ENCODE measurements at places on chromosomes 7 and 10.

DNA sequence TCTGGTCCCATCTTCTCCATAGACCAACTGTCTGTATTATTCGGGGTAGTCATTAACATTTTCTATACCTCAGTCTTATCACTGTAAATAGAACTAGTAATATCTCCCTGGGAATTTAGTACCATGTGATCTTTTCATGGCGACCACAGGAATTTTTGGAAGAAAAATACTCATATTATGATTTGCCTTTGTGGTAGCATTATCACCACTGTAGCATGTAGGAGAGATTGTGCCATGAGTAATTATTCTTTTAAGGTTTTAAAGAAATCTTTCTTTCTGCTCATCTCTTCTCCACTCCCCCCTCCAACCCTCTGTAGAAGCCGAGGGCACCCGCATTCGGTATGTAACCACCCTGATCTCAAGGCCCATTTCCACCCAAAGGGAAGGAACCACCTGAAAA, 25.0 kb downstream of the ZNF365 start:
- no peak for DNase-seq

GRCh38 chr7:132750096-132750495, 173.8 kb upstream of the PLXNA4 start:
- no peak for DNase-seq

- DNase-seq: no peak
Observed at GRCh38 chr10:102675666-102676533, 31.6 kb downstream of the TRIM8 start.

DNA sequence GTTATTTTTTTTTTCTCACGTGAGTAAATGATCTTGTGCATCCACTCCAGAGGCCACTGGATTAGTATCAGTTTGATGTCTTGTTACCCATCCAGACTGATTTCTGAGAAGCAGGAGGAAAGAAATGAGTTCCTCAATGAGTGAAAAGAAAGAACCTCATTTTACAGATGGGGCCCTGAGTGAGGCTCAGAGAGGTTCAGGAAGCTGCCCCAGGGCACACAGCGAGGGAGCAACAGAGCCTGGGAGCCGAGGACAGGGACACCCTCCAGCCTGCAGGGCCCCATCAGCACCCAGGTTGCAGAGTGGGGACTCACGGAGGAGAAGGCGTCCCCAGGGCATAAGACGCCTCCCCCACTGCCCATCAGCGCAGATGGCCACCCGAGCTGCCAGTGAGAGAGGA, 30.9 kb upstream of the TNRC18 start:
- DNase-seq: no peak

DNA sequence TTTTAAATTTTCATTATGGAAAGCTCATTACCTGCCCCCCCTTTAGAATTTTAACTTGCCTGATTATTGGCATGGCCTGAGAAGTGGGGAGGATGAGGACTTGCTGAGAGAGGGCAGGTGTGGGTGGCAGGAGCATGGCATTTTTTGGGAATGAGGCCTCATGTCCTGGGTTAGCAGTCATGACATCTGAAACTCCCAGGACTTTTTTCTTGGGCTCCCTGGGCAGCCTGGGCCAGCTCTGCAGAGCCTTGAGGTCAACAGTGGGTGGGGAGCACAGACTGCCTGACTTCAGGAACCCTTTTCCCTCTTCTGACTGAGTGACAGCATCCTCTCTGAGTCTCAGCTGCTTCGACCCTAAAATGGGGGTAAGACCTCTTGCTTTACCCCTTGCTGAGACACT, 46.3 kb downstream of the EEPD1 start:
- DNase-seq: no peak

DNA sequence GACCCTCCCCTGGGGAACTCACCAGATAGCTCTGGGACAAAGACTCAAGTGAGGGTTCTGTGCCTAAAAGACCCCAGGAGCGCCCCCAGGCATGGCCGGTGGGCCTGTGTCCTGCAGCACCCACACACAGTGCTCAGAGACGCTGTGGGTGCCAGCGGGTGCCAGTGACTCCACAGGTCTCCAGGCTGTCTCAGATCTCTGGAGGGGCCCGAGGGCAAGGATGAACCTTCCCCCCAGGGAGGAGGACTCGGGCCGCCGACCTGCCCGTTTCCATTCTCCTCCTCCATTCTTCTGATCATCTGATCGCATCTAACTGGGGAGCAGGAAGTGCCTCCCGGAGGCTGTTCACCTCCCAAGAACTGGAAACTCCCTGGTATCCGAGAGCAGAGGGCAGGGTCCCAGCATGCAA, 980 bp downstream of the ADAM8 start:
- peak; percentile 45 for DNase-seq

DNA sequence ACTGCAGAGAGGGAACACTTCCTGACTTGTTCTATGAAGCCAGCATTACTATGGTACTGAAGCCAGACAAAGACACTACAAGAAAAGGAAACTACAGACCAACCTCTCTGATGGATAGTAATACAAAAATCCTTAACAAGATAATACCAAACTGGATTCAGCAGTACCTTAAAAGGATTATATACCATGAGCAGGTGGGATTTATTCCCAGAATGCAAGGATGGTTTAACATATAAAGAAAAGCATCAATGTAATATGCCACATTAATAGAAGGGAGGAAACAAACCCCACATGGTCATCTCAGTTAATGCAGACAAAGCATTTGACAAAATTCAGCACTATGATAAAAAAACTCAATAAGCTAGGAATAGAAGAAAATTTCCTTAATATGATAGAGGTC, 47.2 kb downstream of the EBLN1 start:
- DNase-seq: no peak

- DNase-seq: no peak
Observed at GRCh38 chr7:44604941-44605340, 1.5 kb upstream of the OGDH start.

DNA sequence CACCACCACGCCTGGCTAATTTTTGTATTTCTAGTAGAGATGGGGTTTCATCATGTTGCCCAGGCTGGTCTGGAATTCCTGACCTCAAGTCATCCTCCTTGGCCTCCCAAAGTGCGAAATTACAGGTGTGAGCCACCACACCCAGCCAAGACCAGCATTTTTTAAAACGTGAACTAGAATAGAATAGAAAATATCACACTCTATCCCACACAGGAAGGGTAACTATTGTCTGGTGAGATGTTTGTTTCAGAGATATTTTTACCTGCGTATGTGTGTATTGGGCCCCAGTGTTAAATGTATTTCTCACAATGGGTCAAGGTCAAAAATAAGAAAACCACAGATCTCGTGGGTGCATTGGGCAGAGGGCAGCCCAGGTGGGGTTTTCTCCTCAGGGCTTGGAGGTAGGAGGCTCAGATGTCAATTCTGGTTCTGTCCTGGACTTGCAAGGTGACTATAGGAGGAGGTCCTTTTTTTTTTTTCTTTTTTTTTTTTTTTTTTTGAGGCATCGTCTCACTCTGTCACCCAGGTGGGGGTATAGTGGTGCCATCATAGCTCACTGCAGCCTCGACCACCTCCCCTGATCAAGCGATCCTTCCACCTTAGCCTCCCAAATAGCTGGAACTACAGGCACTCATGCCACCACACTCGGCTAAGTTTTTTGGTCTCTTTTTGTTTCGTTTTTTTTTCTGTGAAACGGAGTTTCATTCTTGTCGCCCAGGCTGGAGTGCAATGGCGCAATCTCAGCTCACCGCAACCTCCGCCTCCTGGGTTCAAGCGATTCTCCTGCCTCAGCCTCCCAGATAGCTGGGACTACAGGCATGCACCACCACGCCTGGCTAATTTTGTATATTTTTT, 19.0 kb downstream of the SH2B2 start:
- no peak for DNase-seq

DNA sequence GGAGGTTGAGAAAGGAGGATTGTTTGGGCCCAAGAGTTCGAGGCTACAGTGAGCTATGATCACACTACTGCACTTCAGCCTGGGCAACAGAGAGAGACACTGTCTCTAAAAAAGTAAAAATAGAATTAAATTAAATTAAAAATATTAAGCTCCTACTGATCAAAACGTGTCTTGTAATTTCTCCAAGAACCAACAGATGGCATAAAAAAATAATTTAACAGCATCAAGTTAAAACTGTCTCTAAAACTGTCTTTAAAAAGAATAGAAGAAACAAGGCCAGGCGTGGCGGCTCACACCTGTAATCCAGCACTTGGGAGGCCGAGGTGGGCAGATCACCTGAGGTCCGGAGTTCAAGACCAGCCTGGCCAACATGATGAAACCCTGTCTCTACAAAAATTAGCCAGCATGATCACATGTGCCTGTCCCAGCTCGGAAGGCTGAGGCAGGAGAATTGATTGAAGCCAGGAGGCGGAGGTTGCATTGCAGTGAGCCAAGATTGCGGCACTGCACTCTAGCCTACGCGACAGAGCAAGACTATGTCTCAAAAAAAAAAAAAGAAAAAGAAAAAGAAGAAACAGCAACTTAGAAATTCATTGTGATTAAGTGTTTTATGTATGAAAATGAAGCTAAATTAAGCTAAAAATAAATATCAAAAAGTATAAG, 24.5 kb downstream of the MTPAP start:
- DNase-seq: no peak

- DNase-seq: peak; percentile 67
Observed at GRCh38 chr7:98870807-98871491, 1.1 kb upstream of the TMEM130 start.

DNA sequence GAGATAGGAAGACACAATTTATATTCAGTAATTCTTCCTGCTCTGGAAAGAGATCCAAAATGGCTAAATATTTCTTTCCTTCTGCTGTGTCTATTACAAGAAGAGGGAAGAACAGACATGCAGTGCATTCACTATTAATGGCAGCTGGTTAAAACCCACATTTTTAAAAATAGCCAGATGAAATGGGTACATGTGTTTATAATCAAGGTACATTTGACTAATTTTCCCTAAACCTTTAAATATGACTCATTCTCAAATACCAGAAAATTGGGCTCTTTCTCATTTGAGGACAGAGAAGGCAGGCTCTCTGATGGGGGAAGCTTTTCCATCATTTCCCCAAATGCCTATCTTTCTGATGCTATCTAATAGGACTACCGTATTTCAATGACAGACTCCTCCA, 215.7 kb upstream of the HABP2 start:
- DNase-seq: no peak

DNA sequence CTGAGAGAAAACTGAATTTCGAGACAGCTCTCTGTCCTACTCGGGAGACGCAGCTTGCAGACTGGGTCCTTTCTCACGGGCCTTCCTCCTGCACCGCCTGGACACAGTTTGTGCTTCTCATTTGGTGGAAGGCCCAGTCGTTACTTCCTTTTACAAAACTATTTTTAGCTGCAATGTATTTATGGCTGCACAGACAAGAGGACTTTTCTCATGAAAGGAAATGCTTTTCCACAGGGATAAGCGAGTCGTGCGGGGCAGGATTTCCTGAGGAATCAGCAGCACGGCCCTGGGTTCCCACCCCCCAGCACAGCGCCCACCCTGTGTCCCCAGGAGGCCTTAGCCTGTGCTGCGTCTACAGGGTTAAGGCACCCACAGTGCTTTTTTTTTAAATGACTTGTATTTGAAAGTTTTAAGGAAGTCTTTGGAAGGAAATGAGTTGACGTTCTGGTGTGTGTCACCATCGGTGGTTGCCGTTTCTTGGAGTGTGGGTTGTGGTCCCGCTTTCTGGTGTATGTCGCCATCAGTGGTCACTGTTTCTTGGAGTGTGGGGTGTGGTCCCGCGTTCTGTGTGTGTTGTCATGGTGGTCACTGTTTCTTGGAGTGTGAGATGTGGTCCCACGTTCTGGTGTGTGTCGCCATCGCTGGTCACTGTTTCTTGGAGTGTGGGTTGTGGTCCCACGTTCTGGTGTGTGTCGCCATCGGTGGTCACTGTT, 50.9 kb downstream of the INPP5A start:
- DNase-seq: no peak

Data from SK-N-DZ (cell line).